NCI-H2107 (cell line): ENCODE measurements at places on chromosomes 3 and 15.

DNA sequence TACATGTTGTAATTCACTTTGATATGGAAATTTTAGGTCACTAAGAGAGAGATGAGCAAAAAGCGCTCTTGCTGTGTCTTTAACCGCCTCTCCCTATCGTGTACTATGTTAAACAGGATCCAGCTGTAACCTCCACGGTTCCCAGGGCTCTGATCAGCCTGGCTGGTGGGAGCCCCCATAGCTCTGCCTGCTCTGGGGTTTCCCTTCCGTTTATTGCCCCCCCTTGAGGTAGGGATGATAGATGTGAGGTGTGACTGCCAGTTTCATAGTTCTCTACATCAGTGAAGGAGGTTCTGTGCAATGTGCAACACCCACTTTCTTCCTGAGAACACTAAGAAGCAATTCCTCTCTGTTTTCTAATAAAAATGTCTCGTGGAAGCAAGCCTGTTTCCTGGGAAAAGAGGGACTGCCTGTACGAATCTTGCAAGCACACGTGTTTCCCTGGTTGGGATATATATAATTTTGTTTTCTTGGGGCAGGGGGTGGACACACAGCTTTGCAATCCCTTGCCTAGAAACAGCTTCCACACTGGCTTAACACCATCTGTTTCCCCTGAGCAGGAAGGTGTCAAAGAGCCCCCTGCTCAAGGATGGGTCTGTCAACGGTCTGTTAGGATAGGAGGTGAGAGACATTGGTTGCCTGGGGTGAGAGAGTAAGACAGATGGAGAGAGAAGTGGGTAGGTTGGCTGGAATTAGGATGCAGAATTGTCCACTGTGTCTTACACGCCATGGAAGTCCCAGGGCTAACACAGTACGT is 23.8 kb downstream of the CORO2B start:
- DNase-seq = no peak

GRCh38 chr3:84566256-84566655 is 392.5 kb upstream of the CADM2 start:
- no peak for DNase-seq

DNA sequence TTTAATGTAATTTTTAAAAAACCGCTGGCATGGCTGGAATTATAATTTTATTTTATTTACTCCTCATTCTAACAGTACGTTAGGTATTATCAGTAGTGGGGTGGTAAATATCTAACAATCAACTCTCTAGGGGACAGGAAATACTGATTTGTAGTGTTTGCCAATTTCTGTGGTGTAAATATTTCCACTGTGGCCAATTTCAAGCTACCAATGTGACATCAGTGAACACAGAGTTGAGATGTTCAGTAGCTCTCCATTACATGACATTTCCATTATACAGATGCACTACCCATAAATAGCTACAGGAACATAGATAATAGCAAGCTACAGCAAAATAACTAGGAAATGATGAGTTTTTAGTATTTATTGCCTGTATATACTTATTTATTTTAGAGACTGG is 10.0 kb upstream of the ARL8B start:
- no peak for DNase-seq

DNA sequence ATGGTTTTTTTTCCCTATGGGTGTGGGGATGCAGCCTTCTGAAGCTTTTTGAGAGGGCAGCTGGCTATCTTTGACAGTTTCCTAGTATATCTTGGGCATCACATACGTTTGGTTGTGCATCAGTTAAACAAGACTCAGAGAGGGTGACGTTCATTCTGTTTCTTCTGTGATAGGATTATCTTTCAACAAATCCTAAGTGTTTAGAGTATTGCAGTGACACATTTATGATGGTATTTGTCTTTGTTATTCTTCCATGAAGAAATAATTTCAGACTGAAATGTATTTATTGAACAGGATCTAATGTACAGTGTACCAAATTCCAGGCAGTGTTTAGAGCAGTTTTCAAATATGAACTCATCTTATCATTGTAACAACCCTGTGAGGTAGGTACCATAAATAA is 114.4 kb downstream of the PLCL2 start:
- DNase-seq = no peak

DNA sequence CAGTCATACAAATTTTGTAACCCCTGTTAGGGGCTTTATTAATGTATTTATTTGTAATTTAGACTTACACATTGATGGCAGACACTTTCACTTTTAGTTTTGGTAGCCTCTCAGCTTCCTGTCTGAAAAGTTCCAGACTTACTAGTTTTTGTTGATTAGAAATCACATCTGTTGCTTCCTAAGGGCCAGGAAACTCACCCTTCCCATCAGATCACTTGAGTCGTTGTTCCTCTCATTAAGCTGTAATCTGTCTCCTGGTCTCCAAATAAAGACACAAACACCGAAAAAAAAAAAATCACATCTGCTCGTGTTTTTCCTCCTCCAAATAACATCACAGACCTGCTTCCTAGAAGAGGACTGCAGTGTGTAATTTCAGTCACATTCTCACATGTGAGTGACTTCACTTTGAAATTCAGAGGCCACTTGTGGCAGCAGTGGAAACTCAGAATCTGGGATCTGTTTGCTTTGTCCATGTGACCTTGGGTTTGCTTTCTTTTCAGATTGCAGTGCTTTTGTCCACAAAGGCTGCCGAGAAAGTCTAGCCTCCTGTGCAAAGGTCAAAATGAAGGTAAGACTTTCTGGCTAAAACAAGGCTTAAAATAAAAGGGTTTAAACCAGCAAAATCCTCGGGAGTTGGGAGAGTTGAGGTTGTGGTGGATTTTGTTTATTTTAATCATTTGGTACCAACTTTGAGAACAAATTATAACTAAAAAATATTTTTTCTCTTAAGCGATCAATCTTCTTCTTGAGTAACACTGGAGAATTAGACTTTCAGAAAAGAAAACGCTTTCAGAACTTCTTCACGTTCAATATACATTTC is 87.0 kb downstream of the KLHL25 start:
- no peak for DNase-seq

GRCh38 chr3:109072194-109072593 is 45.7 kb downstream of the MORC1 start:
- DNase-seq = no peak

DNA sequence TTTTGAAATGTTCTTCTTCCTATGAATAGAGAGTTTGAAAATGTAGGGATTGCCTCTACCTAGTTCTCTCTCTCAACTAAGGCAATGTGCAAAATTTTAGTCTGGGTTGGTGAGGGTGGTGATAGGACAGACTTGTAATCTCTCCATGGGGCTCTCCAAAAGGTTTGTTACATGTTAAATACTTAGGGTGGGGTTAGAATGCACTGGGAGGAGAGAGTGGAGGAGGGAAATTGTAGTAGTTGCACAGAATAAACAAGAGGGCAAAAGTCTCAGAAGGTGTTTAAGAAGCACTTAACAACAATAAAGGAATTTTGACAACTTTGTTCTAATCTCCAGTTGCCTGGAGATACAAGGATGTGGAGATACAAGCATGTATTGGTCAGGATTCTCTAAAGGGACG is 230.4 kb downstream of the NECTIN3 start:
- DNase-seq = no peak

DNA sequence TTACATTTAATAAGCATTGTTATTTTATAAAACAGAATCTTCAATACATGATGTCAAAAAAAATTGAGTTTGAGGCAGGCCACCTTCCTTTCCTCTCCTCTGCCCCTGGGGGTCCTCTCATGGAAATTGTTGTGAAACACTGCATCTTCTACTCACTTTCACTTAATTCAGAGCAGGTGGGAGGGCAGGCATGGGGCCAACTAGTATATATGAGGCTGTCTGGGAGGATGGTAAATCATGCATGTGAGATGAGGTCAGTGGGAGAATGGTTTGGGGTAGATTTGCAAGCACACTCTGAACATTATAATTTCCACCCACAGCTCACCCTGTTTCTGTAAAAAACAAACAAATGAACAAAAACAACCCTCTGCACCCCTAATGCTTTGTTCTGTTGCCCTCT is 10.4 kb upstream of the CCDC14 start:
- DNase-seq = no peak

DNA sequence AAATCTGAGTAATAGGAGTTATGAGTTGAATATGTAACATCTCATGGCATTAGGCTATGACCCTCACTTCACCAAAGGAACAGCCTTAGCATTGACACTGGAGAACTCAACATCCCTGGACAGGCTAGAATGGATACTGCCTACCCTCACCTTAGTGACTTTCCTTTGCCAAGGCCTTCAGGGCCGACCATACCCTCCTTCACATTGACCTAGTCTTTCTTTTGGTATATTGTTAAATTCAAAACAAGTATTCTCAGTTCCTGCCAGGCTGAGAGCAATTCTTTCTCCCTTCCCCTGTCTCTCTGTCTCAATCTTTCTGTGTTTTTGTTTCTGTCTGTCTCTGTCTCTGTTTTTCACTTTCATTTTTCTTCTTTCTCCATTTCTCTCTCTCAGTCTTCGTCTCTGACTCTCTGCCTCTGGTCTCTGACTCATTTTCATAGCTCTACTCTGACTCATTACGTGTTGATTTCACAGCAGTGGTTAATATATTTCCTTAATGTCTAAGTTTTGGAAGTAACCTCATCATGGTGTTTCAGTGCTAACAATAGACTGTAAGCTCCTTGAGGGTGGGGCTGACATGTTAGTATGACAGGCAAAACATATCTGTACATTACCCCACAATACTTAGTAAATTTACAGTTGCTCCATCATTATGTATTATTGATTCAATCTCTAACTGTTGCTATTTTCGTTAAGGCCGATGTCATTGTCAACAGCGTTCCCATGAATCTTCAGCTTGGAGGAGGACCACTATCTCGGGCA is 32.5 kb downstream of the PARP15 start:
- DNase-seq = no peak

- no peak for DNase-seq
These were observed 444.0 kb downstream of the MFSD1 start for GRCh38 chr3:159245871-159246270.

- DNase-seq = no peak
These were observed 107.4 kb upstream of the FOXB1 start for GRCh38 chr15:59896663-59897074.

- DNase-seq = no peak
These were observed 70.3 kb downstream of the CCNL1 start for GRCh38 chr3:157089455-157090221.

- no peak for DNase-seq
These were observed 32.5 kb downstream of the ITPR1 start for GRCh38 chr3:4525560-4526223.

DNA sequence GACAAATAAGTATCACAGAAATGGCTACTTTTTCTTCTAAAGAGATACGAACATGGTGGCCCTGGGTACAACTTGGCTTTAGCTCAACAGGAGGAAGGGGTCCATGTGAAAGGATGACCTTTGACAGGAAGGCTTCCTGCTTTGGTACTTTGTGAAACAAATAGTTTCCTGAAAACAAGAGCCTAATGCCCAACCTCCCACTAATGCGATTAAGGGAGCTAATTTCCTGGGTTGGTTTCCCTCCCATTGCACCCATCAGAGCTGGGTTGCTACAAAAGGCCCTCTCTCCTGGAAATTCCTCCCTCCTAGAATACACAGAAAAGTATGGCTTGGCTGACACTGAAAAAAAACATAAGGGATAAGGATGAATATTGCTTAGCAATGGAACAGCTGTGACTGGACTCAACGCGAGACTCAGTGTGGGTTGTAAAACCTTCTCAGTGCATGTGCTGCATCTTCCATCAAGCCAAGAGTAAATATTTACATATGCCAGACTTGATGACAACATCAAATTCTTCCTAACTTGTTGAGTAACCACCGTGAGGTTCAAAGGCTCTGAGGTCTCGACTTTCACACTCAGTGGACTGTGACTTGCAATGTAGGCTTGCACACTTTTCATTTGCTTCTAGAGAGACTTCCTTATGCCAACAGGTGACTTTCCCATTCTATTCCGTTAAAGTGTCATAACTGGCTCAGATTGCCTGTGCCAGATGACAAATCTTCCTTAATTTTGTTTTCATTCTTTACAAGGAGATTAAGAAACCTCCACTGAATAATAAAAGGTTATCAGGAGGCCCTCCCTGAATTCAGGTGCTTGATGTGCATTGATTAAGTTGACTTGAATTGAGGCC is 60.1 kb downstream of the ADAMTS9 start:
- no peak for DNase-seq

GRCh38 chr15:92801774-92802464 is 98.2 kb upstream of the CHD2 start:
- DNase-seq = no peak

DNA sequence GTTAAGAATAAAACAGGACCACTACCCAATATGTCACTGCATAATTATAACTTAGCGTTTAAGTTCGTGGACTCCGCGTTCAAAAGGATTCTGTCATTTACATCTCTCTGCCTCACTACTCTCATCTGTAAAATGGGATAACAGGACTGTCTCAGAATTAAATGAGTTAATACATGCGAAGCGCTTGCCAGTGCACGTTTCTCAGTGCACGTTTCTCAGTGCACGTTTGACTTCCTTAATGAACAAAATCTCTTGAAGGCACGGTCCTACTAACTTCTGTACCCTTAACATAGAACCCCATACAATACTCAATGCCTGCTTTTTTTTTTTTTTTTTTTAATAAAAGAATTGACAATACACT is 499 bp downstream of the RABL3 start:
- DNase-seq = no peak

DNA sequence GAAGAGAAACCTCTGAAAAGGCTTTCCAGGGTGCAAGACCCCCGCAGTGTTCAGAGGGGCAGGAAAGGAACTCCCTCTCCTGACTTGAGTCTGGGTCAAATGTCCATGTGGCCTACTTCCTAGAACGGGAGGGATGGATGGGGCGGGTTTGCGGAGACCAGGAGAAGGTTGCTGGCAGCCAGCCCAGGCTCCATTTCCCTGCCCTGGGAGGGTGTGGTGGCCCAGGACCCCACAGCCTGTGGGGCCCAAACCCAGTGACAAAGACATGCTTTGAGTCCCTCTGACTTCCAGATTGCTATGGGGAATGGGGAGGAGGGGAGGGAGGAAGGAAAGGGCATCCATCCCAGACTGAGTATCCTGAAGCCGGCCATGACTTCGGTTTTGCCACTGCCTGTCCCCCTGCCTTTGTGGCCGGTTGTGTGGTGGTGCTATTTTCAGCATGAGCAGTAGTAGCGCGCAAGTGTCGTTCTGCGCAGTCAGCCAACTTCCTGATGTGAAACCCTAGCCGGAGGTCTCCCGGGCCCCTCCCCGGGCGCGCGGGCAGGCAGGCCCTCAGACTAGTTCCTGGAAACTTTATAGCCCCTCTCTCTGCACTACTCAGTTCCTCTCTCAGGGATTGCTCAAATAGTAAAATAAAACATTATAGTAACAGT is 24.4 kb downstream of the MAGEF1 start:
- DNase-seq = no peak

GRCh38 chr15:48317221-48317620 is 14.0 kb upstream of the DUT start:
- DNase-seq = no peak

DNA sequence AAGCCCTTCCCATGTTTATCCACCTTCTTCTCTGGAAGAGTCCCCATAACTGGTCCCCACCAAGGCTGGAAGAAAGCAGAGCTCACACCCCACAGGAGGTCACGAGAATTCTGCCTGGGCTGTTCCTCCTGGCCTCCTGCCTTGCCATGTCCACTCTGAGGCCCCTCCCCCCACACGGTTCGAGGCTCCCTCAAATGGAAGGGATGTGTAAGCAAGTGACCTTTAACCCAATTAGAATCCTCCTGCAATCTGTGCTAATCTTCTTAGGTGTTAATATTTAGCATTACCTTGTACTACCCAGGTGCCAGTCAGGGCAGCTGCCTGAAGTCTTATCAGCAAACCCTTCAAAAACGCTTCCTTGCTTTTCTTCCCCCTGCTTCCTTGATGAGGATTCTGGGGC is 32.4 kb upstream of the DYNC1LI1 start:
- no peak for DNase-seq
